ENCODE measurements at places on chromosomes 4 and X. TPM values are rescaled to one million over a fixed set of nuclear protein-coding genes. Genes with fewer than 3 reads are reported as not detected.

FGFR3 gene
- polyA plus RNA-seq, result 300 TPM

KDR gene
- polyA plus RNA-seq, result 6.0 TPM

HGFAC gene
- polyA plus RNA-seq, result 2.2 TPM

KCNE5 gene
- not detected for polyA plus RNA-seq

NAP1L5 gene
- 13.2 TPM for polyA plus RNA-seq

TCEAL9 gene
- 42.0 TPM for polyA plus RNA-seq

CDKL2 gene
- polyA plus RNA-seq, result 0.15 TPM

Measured in pancreas (tissue), 10 donors.